ENCODE measurements at places on chromosomes 3 and 15. TPM values are rescaled to one million over a fixed set of nuclear protein-coding genes. Genes with fewer than 3 reads are reported as not detected.

SLC9C1 gene
- total RNA-seq, result not detected

- no peak for DNase-seq
Measured at GRCh38 chr3:105616374-105617121, 249.8 kb downstream of the ALCAM start.

GRCh38 chr3:142445816-142446254, 2.0 kb downstream of the XRN1 start:
- DNase-seq, result no peak

DNA sequence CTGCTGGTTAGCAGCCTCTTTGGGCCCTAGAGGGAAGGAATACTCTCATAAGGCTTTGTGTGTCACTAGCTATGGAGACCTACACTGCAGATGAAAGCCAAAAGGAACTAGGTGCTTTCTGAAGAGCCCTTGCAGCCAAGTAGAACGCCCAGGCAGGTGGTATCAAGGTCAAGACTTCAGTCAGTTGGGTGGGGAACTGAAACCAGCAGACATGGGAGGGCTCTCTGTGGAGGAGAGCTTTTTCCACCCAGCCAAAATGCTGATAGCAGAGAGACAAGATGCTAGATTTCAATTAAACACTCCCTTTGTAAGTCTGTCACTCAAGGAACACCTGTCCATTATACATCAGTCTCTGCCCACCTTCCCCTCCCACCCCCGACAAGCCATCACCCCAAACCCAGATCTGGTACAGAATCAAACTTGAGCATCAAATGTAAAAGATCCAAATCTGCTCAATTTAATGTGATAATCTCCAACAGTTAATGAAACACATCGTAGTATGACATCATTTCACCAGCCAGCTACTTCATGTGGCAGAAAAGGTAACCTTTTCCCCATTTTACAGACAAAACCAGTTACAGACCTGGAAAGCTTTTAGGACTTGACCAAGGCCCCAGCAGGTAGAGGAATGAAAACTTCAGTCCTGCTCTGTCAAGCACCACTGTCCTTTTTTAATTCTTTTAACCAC, 14.6 kb downstream of the MRPS25 start:
- no peak for DNase-seq

- DNase-seq, result no peak
Measured at GRCh38 chr3:144058713-144059112, 87.1 kb downstream of the DIPK2A start.

GRCh38 chr3:196219970-196220311, 3.6 kb downstream of the SLC51A start:
- no peak for DNase-seq

- no peak for DNase-seq
Measured at GRCh38 chr3:47010111-47010712, 30.7 kb downstream of the NBEAL2 start.

DNA sequence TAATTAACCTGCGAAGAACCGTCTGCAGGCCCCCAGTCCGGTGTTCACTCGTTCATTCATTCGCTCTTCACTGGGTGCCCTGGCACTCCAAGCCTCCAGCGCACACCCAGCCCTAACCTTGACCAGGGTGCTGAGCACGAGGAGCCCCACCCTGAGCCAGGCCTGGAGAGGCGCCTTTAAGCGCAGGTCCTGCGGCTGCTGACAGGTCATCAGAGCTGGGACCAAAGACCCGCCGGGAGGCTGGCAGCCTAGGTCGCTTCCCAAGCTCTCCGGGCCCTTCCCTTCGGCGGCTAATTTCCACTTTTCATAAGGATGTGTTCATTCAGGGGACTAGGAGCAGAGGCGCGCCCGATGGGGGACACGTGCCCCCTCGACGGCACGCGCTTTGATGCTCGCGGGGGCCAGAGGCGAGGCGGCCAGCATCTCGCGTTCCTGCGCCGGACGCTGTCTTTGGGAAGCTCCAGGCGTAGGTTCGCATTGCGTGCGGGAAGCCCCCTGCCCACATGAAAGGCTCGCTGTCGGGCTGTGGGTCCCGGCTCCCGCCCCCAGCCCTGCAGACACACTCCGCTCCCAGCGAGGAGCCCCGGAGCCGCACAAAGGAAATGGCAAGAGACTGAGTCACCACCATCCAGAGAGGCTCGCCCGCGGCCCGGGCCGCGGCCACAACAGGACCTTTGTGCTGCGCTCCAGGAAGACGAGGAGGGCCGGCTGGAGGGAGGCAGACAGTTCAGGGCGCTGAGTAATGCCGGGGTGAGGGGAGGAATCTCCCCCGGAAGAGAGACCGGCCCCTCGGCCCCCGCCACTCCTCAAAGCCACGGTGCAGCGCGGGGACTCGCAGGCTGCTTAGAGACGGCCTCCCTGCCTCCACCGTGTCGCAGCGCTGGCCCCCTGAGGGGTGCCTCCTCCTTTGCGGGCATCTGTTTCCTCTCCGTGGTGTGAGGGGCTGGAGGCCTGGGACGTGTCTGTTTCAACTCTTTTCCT, 266.4 kb upstream of the HES1 start:
- no peak for DNase-seq

DNA sequence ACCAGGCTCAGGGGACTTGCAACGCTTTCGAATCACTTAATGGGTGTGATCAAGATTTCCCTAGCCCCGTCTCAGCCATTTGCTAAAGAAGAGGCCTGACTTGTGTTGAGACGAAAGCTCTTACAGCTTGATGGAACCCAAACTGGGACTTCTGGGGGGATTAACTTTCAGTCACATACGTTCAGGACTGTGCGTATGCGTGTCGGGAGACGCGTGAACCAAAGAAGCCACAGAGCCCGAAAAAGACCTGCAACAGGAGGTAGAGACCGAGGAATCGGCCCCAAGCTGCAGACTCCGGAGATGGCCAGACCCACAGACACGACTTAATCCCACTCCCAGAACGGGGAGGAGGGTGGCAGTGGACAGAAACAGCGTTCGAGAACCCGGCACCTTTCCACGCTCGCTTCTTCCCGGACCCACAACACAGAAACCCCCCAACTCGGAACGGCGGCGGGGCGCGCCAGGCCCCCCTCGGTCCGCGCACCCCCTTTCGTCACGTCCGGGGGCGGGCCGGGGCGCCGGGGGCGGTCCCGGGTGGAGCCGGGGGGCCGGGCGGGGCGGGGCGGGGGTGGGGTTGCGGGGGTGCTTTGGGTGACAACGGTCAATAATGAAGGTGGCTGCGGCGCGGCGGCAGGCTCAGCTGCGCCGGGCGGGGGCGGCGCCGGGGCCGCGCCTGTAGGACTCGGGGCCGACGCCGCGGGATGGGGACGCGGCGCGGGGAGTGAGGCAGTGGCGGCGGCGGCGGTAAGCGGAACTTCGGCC, at the start of gene ATP11B:
ATP11B (plus strand) TSS at position 604 of the 762 bp plus-strand sequence. CDS start 256 bp downstream, outside the sequence.
- peak; percentile 90 for DNase-seq

DNA sequence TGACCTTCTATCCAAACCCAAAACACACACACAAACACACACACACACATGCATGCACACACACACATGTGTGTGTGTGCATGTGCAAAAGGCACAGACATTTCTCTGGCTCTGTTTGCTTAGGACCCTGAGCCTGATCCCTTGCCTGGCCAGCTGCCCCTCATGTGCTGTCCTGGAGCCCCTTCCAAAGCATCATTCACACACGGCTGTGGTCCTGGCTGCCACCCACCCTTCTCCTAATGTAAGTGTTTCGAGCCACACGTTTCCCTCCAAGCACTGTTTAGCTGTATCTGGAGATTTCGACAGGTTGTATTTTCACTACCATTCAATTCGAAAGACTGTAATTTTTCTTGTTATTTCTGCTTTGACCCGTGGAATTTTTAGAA, 45.8 kb upstream of the KLF13 start:
- no peak for DNase-seq

GRCh38 chr15:41842229-41842628, 3.6 kb downstream of the PLA2G4B start:
- no peak for DNase-seq
